ENCODE measurements at places on chromosomes 4 and X. TPM values are rescaled to one million over a fixed set of nuclear protein-coding genes. Genes with fewer than 3 reads are reported as not detected.

GRCh38 chrX:79080141-79080540 is 64.3 kb upstream of the GPR174 start:
- DNase-seq, result no peak

TACR3 gene
- total RNA-seq, result not detected

DNA sequence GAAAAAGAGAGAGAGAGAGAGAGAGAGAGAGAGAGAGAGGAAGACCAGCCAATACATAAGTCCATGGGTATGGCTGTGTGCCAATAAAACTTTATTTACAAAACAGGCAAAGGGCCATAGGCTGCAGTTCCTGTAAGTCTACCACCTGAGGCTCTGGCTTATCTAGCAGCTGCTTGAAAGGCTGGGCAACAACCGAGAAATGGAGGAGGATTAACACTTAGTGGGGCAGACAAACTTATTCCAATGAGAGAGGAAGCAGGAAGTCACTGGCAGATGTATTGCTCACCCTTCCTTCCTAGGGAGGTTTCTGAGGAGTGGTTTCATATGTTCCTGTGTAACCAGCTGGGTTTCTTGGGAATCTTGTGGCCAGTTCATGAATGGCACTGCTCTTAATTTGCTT is 4.7 kb upstream of the GPR143 start:
- no peak for DNase-seq

SOX3 gene
- not detected for total RNA-seq

- no peak for DNase-seq
These were observed 694 bp downstream of the OCRL start for GRCh38 chrX:129540722-129541184.

KLF8 gene
- total RNA-seq, result 7.5 TPM

DNA sequence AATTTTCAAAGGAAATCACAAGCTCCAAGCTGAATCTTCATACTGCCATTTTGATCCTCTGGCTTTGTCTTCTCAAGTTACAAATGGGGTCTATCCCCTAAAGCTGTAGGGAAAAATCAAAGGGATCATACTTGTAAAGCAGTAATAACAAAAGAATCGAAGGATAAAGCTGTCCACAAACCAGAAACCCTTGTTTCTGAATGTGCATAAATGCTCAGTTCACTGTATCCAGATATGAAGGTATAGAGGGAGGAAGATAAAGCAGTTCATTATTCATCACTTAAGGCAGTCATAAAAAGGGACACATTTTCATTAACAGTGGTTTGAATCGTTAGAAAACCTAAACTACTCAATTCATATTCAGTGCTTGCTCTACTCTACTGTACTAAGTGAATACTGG is 33.2 kb upstream of the RPS6KA6 start:
- no peak for DNase-seq

ARMCX2 gene
- 9.9 TPM for total RNA-seq

- no peak for DNase-seq
These were observed 425.2 kb downstream of the PCDH10 start for GRCh38 chr4:133574248-133574647.

DNA sequence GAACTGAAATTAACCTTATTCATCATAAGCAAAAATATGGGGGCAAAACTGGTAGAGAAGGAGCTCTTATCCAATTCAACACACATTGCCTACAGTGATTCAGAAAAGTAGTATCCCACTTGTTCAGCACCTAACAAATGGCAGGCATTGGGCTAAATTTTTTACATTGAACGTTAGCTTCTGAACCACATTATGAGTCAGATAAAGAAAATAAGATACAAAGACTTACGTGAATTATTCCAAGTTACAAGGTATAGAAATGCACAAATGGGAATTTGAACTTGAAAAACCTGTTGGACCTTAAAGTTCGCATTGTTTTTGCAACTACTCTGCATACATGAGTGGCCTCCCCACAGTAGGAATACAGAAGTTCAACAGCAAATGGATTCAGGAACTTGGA is 210.6 kb downstream of the LDB2 start:
- DNase-seq, result no peak

DNA sequence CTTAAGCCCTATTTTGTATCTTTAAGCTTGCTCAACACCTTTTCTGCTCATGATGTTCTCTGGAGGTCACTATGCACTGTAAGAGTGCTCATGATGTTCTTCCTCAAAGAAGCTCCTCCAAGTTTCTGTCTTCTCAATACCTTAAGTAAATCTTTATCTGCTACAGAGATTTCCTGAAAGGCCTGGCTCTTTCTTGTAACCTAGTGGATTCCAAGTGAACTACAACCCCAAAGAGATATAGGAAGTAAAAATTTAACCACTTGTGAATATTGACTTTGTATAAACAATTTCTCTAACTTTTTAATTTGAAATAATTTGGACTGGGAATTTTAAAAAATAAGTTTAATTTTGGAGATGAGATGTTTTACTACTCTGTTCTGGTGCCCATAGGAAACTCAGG is 39.3 kb upstream of the XK start:
- DNase-seq, result no peak

OTUD6A gene
- total RNA-seq, result not detected

GRCh38 chr4:104860238-104861123 is 286.2 kb upstream of the TET2 start:
- no peak for DNase-seq

- no peak for DNase-seq
These were observed 73.7 kb downstream of the GABRA2 start for GRCh38 chr4:46316215-46316614.

BMP3 gene
- total RNA-seq, result not detected

DNA sequence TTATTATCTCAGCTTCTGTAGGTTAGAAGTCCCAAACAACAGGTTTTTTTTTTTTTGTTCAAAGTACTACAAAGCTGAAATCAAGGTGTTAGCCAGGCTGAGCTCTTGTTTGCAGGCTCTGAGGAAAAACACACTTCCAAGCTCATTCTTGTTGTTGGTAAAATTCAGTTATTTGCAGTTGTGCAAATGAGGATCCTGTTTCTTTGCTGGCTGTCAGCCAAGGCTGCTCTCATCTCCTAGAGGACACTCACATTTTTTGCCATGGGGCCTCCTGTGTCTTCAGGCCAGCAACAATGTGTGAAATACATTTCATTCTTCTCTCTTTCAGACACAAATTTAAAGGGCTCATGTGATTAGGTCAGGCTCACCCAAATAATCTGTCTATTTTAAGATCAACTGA is 60.3 kb upstream of the HSD17B10 start:
- no peak for DNase-seq

DNA sequence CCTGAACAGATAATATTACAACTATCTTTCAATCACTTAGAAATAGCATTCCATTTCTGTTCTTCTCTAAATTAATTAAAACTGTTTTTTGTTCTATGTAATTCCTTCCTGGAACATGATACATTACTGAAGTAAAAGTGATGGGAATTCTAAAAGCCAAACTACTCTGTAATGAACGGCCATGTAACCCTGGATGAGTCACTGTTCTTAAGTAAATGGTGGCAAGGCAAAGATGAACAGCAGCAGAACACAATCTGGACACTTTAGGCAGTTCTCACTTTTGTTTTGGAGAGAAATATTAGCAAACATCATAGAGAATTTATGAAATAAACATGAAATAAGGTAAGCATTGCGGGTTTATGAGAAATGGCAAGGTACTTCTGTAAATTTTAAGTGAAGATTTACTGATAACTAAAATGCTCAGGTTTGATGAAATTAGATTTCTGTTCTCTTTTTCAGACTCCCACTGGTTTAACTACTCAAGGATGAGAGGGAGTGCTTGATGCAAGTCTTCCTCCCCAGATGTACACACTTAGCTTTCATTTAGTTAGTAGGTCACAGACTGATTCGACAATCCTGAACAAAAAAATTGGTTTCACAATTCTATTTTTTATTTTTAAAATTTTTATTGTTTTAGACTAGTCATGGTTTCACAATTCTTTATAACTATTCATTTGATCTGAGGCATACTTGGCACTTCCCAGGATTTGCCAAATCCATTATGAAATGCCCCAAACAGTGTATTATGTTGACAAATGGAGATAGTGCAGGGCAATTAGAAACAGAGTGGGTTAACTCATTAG is 964 bp upstream of the GPR82 start:
- DNase-seq, result no peak

DNA sequence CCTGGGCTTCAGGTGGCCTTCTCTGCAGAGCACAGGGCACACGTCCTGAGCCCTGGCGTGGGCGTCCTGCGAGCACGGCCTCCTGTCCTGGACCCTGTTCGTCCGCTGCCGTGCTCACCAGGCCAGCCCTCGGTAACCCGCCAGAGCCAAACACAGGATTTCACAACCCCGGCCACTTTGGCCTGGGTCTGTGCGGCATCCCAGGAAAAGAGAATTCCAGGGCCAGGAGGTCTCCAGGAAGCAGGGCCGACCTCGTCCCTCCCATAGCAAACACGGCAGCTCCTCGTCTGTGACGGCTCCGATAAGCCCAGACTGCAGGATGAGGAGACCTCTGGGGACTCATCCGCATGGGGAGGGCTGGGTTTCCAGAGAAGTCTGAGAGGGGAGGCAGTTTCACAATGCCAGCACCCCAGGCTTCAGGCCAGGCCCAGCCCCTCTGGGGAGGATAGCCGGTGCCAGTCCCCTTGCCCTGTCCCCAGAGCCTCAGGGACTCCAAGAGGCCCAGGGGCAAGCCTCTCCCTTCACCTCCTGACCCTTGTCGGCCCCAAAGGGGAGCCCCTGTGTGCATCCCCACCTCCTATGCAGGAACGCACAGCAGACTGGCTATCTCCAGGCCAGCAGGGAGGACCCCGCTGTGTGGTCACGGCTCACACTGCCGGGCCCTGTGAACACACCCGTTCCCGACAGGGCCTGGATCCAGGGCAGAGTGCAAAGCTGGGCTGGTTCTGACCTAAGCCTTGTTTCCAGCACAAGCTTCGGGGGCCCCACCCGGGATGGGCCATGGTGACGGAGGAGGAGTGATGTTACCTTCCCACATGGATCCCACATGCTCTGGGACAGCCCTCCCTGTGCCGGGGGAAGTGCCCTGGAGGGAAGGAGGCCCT is 22.3 kb upstream of the HTRA3 start:
- DNase-seq, result no peak

DNA sequence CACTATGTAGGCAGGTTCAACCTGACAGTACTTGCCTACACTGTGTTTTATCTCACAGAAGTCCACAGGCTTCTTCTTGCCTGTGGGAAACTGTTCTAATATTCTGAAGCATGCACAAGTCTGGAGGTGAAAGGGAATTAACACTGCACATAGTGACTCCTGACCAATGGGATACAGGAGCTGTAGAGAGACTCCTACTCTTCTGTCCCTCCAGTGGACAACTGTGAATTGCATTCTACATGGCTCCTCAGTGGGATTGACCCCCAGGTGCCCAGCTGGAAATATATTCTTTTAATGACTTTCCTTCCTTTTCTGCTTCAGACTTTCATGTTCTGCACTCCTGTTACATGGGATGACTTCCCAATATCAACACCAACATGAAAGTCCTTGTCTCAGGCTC is 8.2 kb upstream of the YIPF6 start:
- no peak for DNase-seq

DNA sequence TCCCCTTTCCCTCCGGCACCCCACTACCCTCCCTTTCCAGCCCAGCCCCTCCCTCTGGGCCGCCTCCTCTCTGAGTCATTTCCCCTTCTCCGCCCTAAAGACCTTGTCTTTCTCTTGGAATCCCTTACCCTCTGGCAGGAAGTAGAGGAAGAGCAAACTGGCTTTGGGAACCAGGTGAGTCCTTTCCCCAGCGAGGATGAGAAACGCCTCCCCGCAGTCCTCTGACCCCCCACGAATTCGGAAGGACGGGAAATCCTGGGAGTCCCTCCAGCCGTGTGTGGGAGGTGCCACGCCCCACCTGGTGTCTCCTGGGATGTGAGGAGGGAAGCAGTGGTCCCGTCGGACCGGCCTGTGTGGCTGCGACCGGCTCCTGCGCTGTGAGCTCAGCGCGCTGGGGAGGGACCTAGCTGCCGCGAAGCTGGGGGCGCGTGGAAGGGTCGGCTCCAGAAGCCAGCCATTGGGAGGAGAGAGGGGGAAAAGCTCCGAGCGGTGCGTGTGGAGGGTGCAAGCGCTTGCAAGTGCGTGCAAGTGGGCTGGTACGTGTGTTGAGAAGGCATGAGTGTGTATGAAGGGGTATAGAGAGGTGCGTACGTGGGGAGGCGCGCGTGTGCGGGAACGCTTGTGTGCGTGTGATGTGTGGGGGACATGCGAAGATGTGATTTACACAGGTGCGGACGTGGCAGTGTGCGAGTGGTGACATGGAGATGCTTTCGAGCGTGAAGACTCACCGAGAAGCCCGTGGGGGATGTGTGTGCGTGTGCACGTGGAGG is 46.3 kb downstream of the TEX13B start:
- DNase-seq, result no peak

DNA sequence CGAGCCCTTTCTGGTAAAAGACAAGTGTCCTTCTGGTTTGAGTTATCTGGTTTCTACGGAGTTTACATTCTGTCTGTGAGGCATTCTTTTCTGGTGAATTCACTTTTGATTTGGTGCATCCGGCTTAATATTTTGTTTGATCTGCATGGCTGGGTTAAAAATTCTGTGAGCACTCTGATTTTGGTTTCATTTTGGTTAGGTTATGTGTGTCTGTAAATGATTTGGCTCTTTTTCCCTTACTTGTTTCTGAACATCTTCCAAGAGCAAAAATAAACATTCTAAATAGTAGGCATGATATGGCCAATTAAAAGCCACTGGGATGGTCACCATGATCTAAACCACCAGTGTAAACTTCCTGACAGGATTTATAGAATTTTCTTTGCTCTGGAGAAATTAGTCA is 85.7 kb upstream of the PTPN13 start:
- DNase-seq, result no peak

GRCh38 chr4:96102541-96103026 is 262.7 kb downstream of the PDHA2 start:
- DNase-seq, result no peak

SPP1 gene
- 0.67 TPM for total RNA-seq

All from activated T-helper 2 cell treated with anti-CD3 and anti-CD28 coated beads, Interferon-gamma antibody, Interleukin-2, Interleukin-4, amounts not matched to agents 10 μg/mL and 5 μg/mL and 100 μg/mL, durations not matched to agents 14 hours and 24 hours and 36 hours (primary cell).